ENCODE measurements at places on chromosomes 11 and 22.

GRCh38 chr22:45235101-45235777 lies 5.5 kb downstream of the KIAA0930 start:
- no peak for DNase-seq

DNA sequence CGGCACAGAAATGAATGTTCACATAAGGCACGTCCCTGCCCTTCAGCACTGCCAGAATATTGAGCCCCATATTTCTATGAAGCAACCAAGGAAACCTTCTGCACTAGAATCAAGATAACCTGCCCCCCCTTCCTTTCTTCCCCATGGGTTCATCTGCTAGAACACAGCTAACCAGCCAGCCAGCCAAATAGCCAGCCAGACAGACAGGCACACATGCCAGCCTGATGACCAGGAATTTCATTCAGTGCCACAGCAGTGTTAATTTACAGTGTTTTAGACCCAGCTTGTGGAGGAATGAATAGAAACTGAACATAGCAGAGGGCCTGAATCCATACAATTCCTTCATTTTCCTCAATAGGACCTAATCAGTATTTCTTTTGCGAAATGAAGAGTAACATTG lies 57.0 kb downstream of the TENM4 start:
- DNase-seq: no peak

GRCh38 chr22:46895753-46896152 lies 133.3 kb downstream of the TBC1D22A start:
- DNase-seq: no peak

DNA sequence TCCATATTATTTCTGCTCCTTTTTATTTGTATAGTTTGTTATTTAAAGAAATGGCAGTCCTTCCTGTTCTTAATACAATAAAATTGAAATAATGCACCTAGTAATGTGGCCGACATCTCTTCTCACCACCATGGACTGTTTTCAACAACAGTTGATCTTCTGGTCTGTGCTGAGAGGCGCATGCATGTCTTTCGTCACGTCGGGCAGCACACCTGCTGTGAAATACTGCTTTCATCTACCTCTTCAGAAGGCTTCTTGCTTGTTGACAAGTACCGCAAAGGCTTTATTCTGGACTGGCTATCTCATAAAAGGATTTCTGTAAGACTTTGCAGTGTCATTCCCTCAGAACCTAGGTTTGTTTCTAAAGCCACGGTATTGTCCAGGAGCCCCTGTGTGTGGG lies 13.9 kb upstream of the MYO18B start:
- no peak for DNase-seq

DNA sequence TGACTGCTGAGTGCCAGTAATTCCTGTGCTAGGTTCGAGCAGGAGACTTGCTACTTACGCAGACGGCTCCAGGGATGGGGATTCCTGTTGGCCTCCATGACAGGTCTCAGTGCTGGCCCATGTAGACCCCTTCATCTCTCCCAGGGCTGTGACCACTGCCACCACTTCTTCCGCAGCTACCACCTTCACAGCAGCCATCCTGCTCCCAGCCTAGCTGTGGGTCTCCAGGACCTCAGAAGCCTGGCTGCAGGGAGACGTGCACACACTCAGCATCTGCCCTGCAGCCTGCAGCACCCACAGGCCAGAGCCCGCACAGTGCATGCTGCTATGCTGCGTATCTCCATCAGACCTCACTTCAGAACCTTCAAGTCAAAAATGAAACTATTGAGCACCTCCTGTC lies 1503.9 kb downstream of the BRD1 start:
- no peak for DNase-seq

DNA sequence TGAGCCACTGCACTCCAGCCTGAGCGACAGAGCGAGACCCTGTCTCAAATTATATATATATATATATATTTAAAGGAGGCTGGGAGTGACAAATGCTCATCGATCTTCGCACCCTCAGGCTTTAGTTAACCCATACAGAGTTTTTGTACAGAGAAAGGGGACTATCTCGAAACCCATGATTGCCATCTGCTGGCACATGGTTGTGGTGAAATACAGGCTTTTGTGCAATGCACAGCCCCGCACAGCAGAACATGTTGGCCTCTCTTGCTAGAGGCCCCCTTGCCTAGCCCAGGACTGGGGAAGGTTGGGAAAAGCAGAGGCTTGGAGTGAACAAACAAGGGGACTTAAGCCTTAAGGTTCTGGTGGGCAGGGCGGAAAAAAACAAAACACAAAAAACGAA lies 3.6 kb downstream of the MYBPC3 start:
- no peak for DNase-seq

DNA sequence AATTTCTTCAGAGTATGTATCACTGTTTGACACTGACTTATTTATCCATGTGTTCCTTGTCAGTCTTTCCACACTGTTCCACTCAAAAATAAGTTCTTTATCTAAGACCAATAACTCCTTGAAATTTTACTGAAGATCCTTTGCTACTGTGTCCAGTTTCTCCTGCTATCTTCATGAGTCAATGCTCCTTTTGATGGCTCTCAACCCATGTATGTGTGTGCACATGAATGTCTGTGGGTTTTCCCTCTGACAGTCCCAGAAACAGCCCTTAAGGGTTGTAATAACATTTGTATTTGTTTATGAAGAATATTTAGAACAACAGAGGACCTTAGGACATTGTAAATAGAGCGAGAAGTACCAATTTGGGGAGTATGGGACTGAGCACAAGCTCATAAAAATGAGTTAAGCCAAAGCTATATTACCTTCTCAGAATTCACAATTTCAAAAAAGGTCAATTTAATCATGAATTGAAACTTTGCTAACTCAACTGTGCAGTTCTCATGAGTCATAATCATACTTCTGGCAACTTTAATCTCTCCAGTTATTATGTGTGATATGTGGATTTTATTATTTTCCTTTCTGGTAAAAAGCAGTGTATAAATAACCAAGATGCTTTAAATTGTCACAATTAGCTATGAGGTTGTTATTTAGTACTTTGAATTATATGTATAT lies 533.6 kb downstream of the CNTN5 start:
- DNase-seq: no peak

DNA sequence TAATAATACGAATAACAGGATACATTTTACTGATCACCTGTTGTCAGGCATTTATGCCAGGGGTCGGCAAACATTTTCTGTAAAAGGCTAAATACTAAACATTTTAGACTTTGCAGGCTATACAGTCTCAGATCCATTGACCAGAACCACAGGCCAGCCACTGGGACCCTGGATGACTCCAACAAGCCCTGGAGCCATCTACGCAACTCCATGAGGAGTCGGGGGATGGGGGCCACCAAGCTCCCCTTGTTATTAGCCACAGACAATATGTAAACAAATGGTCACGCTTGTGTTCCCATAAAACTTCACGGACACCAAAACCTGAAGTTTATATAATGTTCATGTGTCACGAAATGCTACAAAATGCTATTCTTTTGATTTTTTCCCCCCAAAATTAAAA lies 54.4 kb upstream of the EMID1 start:
- no peak for DNase-seq

GRCh38 chr11:2205981-2206690 lies 34.5 kb upstream of the TH start:
- DNase-seq: no peak
